ENCODE measurements at places on chromosomes 11 and 22. TPM values are rescaled to one million over a fixed set of nuclear protein-coding genes. Genes with fewer than 3 reads are reported as not detected.

MIOX gene
- not detected for total RNA-seq

KCNJ5 gene
- total RNA-seq: not detected

SLC29A2 gene
- total RNA-seq: 8.0 TPM

CELSR1 gene
- total RNA-seq: 29.1 TPM

MAP6 gene
- 1.1 TPM for total RNA-seq

TRPC6 gene
- 1.2 TPM for total RNA-seq

BIRC3 gene
- 52.7 TPM for total RNA-seq

CD3E gene
- total RNA-seq: not detected

CRYBB3 gene
- not detected for total RNA-seq

NUDT8 gene
- total RNA-seq: 12.1 TPM
